Gastroesophageal sphincter (tissue), 4 donors: ENCODE measurements at places on chromosomes 4 and X. TPM values are rescaled to one million over a fixed set of nuclear protein-coding genes. Genes with fewer than 3 reads are reported as not detected.
A peak's percentile ranks its signal among the peaks of the same experiment; 100 is the strongest.

P2RY4 gene
- 0.93 TPM for total RNA-seq

NDST4 gene
- total RNA-seq: not detected

DDIT4L gene
- 0.77 TPM for total RNA-seq

SLC38A5 gene
- 7.9 TPM for total RNA-seq

LANCL3 gene
- total RNA-seq: 2.8 TPM

DNA sequence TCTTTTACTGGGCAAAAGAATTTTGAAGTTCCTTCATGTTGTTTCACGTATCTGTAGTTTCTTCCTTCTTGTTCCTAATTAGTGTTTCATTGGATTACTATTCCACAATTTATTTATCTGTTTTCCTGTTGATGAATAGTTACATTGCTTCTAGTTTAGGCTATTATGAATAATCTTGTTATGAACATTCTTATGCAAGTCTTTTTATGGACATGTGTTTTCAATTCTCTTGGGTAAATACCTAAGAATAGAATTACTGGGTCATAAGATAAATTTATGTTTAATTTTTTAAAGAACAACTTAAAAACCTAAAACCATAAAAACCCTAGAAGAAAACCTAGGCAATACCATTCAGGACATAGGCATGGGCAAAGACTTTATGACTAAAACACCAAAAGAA lies 70.9 kb upstream of the RXFP1 start:
- no peak for ATAC-seq

GRCh38 chr4:17511509-17511949 lies 361 bp downstream of the QDPR start:
- ATAC-seq: peak; percentile 75

- no peak for ATAC-seq
Observed at GRCh38 chrX:154531626-154532025, 15.0 kb downstream of the G6PD start.

GRCh38 chrX:23390979-23391378 lies 56.3 kb downstream of the PTCHD1 start:
- no peak for ATAC-seq

GRCh38 chr4:60129740-60130139 lies 1070.4 kb upstream of the ADGRL3 start:
- ATAC-seq: no peak

DNA sequence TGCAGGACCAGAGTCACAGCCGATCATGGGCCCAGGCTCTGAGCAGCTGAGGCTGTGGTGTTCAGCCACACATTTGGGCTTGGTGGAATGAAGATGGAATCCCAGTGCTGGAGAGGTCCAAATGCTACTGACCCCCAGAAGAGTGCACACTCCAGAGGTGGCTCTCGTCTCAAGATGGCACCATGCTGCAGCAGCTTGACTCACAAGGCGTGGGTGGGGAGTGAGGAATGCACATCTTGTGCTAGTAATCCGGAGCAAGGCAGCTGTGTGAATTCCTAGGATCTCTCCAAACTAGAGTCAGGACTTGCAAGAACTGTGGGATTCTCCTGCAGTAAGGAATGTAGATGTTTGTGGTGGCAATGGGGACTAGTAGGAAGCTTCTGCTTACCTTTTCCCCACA lies 28.7 kb downstream of the RAB28 start:
- no peak for ATAC-seq

DNA sequence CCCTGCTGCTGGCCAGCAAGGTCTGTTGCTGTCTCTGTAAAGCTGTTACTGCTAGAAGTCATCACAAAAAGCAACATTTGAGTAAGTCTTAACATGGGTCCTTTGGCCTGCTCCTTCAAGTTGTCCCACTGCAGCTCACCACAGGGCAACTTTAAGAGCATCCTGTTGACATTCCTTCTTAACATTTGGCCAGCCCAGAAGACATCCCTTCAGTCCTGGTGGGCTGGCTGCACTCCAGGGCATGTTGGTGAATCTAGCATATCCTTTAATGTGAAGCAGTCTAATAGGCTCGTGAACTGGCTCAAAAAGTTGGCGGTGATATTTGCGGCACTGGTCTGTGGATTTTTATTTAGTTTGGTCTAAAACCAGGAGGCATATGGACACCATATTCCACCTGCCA lies 92.2 kb upstream of the MAML3 start:
- no peak for ATAC-seq

DNA sequence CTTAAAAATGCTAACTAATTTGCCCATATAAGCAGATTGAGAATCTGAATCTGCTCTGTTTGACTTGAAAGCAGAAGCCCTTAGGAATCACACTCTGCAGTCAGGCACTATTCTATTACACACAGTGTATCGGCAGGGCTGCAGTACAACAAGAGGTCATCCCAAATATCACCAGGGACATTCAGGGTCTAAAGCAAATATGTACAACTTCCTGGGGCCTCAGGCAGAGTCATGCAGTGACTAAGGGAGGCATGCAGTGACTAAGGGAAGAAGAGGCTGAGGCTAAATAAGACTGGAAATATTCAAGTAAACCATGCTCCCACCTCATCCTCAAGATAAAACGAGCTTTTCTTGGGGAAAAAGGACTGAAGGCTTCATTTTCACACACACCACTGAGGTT lies 20.9 kb downstream of the MAPK10 start:
- ATAC-seq: peak; percentile 82

- no peak for ATAC-seq
Observed at GRCh38 chrX:15188039-15188438, 81.8 kb downstream of the ASB9 start.

DNA sequence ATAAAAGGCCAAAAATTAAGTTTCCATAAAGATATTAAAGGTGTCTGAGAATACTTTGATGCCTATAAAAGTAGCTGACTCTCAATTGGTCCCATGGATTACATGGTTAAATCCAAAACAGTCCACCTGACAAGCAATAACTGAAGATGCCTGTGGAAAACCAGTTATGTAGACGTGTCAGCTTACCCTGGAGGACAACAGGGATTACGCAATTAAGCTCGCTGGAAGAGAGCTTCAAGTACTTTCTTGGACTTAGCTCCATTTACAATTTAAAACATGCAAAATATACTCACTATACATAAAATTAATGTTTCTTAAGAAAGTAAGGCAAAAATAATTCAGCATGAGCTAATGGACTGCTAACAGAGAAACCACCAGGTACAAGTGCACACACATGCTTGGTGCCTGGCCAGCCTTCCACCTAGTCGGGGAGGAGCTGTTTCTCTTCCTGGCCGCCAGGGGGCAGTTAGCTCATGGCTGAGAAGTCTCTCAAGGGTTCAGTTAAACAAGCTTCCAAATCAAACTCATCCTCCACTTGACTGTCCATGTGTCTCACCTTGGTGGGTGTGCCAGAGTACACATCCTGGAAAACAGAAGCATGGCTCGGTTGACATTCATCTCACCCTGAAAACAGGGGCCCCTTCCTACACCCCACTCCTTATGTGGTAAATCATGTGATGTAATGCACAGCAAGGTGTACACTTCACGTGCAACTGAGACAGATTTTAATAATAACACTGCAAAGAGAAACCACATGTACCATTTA lies 9.2 kb upstream of the FAM53A start:
- ATAC-seq: peak; percentile 84

DNA sequence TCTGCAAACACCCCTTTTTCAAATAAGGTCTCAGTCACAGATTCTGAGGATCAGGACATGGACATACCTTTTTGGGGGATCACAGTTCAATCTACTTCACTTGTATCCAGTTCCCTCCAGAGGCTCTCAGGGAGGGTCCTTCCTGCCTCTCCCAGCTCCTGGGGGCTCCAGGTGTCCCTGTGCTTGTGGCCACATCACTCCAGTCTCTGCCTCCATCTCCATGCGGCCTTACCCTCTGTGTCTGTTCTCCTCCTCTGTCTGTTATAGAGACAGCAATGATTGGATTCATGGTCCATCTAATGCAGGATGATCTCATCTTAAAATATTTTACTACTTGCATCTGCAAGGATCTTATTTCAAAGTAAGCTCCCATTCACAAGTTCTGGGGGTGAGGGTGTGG lies 269.6 kb downstream of the ASMT start:
- no peak for ATAC-seq
